NCI-H510A treated with DMSO at 0.1 percent for 48 hours (cell line): ENCODE measurements at places on chromosomes 7 and 10.

DNA sequence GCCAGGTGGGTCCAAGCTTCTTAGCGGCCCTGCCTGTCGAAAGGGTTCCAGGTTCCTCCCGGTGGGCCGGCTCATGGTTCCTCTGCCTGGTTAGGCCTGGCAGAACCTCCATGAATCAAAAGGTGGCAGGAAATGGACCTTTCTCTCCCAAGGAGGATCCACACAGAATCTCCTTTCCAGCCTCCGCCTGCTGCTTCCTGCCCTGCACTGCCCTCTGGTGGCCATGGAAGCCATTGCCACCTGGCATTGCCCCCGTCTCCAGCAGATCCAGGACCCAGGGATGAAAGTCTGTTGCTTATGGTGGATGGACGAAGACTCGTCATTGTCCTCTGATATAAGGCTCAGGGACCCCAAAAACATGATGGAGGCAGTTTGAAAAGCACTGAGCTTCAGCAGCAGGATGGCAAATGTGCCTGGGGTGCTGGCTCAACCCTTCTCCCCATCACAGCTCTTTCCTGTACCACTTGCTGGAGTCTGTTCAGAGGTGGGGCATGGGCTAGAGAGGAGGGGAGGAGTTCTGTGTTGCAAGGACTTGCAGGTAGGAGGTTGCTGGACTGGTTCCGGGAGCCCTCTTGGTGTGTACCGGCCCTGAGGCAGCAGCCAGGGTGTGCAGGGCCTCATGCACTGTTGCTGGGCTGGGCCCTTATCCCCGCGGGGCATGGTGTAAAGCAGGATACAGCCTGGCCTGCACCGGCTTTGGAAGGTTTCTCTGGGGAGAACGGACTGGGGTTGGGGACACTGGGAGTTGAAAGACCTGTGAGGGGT lies 11.3 kb upstream of the INMT start:
- peak; percentile 89 for DNase-seq

GRCh38 chr7:154575497-154575896 lies 427.4 kb downstream of the PAXIP1 start:
- no peak for DNase-seq

DNA sequence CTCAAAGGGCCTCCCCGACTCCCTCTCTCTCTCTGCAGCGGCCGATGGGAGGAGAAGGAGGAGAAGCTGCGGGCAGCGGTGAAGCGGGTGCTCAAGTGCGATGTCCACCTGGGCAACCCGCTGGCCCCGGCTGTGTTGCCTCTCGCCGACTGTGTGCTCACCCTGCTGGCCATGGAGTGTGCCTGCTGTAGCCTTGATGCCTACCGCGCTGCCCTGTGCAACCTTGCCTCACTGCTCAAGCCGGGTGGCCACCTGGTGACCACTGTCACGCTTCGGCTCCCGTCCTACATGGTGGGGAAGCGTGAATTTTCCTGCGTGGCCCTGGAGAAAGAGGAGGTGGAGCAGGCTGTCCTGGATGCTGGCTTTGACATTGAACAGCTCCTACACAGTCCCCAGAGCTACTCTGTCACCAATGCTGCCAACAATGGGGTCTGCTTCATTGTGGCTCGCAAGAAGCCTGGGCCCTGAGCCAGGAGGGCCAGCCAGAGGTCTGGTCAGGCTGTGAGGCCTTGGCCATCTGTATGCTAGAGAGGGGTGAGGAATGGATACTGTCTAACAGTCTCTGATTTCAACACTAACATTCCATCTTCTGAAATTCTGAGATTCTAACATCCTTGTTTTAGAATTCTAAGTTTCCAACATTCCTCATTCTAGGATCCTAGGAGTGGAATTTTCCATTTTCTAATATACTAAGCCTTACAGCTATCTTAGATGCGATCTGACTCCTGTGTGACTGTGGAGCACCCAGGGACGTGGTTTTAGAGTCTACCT lies 3.6 kb downstream of the INMT start:
- DNase-seq, result no peak

DNA sequence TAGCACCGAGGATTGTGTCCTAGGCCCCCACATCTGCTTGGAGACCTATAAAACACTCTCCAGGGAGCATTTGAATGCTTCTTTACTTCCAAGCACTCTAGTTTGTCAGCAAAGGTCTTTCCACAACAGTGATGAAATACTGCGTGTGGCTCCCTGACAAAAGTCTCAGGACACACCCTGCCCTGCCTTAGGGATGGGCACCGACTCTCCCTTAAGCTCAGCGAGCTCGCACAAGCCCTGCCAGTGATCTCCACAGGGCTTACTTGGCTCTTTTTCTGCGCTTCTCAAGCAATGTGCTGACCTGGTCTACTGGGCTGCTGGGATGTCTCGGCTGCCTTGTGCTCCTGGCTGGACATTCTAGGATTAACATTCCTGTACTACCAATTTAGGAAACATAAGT lies 84.3 kb upstream of the MPP7 start:
- DNase-seq, result no peak

GRCh38 chr7:91114232-91114631 lies 150.0 kb upstream of the FZD1 start:
- DNase-seq, result no peak

GRCh38 chr10:2094171-2094570 lies 356.8 kb upstream of the ADARB2 start:
- DNase-seq, result no peak

DNA sequence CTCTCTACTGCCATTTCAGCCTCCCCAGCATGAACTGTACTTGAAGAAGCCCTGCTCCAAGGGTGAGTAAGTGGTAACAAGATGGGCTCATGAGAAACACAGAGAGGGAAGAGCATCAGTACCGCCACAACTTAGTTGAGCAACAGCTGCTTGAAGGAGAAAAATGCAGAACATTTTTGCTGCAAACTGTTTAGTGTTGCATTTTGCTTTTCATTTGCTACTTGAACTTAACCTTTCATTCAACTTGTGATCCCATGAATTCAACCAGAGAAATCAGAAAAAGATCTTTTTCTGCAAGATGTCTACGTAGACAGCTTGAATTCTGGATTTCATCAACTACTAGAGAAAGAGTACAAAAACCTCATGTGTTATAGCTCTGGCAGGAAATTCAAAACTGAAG lies 40.7 kb downstream of the ANK3 start:
- DNase-seq, result no peak

DNA sequence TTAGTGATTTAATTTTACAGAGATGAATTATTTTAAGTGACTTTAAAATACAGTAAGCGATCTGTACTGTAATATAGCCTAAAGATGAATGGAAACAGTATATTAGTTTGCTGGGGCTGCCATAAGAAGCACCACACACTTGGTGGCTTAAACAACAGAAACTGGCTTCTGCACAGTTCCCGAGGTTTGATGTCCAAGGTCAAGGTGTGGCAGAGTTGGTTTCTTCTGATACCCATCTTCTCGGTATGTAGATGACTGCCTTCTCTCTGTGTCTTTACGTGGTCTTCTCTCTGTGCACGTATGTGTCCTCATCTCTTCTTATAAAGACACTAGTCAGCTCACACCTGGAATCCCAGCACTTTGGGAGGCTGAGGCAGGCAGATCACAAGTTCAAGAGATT lies 64.0 kb upstream of the KMT2E start:
- no peak for DNase-seq

DNA sequence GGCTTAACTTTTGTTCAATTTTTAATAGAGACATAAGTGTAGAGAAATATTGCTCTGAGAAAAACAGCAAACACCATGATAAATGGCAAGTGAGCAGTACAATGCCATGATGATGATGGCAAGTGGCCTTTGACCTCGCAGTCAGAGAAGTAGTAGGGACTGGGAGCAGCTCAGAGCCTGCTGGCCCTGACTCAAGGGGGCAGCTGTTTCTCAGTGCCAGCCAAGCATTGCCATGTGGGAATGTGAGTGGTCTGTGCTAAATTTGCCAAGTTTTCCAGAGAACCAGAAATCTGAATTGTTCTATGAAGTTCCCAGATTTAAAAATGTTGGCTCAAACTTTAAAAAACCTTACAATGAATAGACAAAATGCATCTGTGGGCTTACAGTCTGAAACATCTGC lies 187.9 kb downstream of the BICC1 start:
- DNase-seq, result no peak

DNA sequence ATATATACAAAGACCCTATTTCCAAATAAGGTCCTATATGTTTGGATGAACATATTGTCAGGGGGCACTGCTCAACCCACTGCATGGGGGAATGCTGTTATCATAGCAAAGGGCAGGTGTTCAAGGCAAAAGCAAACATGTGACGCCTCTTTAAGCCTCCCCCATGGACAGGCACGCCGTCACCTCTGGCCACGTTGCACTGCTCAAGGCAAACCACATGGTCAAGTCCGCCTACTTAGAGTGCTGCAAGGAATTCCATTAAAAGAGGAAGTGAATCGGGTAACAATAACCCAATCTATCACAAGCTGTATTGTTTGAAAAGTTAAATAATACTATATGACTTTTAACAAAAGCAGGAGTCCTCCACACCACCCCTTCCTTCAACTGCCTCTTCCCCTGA lies 8.8 kb upstream of the CALD1 start:
- DNase-seq, result no peak

- no peak for DNase-seq
These were observed 2.1 kb downstream of the SLC4A2 start for GRCh38 chr7:151061213-151062110.

DNA sequence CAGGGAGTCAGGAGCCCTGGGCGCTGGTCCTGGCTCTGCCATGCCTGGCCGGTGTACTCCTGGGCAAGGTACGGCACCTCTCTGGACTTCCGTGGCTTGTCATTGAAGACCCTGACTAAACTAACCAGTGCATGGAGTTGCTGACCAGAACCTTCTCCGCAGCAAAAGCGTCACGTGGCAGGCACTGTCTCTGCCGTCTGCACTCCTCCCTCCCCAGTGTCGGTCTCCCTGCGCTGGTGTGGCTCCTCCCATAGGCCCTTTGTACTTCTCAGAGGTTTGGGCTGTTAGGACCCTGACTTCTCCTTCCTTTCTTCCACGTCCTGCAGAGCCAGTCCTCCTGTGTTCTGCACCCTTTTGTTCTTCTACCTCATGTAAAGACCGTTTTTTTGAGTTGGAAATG lies 100.6 kb upstream of the CREB5 start:
- no peak for DNase-seq

DNA sequence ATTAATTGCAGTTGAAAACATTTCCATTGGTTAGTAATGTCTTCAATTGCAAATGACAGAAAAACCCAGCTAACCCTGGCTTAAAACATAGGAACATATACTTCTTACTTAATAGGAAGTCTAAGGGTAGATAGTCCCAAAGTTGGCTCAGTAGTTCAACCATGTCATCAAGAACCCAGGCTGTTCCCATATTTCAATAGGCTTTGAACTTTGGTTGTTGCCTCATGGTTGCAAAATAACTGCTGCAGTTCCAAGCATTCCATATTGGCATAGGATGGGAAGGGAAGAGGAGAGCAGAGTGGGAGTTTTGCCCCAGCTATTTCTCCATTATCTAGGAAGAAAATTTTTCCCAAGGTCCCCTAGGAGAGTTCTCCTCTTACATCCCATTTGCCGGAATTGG lies 81.4 kb upstream of the EEPD1 start:
- DNase-seq, result no peak

DNA sequence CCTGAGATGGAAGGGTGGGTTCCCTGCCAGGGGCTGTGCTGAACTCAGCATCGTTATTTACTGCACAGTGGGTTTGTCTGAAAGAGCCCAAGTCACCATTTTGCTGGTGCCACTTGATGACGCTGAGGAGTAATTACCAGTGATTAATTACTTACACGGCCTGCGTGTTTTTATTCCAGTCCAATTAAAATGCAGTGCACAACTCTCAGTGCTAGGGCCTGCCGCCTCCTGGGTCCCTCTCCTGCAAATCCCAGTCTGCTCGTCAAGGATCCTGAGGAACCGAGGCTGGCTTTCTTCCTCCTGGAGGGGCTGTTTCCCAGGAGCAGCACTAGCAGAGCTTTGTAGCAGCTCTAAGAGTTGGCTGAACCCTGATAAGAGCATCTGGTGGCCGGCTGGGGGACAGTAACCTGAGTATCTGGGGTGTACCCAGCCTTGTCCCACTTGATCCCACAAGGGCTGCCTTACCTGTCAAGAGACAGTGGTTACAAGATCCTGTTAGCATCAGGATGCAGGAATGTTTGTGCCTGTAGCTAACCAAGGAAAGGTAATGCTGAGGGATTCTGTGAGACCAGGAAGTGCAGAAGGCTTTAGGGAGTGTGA lies 45.1 kb upstream of the LRRC4 start:
- no peak for DNase-seq

DNA sequence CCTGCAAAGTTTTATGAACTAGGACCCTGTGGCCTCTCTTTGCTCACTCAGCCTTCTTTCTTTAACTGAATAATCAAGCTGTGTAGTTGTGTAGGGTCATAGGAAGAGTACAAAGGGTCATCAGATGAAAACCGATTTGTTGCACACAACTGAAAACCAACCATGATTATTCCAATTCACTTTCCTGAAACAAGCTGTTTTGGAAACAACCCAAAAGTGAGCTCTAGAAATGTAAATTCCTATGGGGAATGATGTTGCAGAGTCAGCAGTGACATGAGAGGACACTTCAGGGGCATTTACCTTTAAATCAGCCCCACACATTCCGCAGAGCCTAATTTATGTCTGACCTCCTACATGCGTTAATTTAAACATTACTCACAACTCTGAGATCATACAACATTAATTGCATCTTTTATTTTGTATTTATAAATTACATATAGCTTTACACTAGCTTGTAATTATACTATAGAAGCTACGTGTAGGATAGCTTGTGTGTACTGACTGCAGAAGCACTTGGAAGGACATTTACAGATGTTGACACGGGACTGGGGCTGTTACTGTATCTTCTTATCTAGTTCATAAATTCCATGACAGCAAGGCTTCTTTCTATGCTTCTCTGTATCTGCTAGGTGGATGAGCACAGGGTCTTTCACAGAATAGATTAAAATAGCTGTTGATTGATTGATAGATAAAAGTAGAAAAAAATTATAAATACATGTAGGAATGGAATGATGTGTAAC lies 139.9 kb upstream of the AKR1E2 start:
- DNase-seq, result no peak
